ENCODE measurements at places on chromosomes 7 and 10.

- no peak for DNase-seq
Observed at GRCh38 chr10:126499744-126500143, 111.5 kb upstream of the ADAM12 start.

- DNase-seq = peak; percentile 4
Observed at GRCh38 chr10:42551582-42552187, 86.7 kb downstream of the ZNF33B start.

DNA sequence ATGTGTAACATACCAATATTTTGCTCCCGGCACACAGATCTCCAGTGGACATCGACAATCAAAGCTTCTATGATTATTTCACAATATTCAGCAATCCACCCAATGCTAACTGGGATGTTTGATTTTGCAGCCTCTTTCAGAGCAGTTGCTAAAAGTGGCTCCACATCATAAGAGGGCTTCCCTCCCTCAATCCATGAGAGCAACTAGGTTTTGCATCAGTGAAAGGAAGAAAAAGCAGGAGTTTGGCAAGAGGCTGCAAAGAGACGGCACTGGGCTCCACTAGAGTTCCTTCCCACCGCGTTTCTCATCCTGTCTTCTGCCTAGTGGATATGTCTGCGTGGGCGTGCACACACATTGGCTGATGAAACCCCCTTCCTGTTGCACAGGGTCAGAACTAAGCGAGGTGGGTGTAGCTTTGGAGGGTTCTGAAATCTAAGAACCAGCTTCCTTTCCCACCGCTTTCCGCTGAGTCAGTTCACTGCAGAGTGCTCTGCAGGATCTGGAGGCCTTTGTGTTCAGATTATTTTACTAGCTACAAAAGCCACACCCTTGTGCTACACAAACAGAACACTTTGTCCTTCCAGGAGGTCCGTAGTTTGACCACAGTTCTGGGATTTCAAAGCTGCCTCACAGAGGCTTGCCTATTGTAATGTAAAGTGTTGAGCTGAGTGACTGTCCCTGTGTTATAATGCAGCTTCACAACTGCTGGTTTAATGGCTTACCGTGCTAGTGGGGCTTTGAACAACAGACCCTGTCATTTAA lies 28.1 kb downstream of the ARL4A start:
- DNase-seq = peak; percentile 45

DNA sequence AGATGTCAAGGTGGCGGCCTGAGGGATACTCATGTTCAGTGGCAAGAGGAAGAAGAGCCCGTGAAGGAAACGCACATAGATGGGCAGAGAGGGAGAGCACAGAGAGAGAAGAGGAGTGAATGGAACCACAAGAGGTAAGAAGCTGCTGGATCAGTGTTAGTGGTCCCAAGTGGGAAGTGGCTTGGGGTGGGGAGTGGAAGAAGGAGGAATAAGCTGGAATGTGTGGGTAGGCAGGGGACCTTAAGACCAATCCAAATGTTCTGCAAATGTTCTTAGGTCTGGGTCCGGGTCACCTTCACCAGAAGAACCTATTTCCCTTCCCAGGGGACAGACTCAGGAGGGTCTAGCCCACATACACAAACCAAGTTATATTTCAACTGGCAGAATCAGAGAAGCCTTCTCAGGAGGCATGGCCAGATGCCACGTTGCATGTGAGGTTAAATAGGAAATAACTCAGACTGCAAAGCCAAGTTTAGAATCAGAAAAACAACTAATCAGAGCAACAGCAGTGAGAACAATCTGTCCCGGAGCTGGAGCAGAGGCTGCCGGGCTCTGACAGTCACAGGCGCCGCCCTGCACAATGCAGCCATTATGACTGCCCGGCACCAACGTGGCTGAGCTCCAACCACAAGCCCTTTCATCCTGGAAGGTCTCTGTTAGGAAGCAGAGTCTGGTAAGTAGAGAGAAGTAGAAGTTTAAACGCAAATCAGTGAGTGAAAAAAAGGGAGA lies 78.6 kb upstream of the ARMC3 start:
- peak; percentile 14 for DNase-seq

GRCh38 chr7:80410081-80410480 lies 101.8 kb downstream of the GNAT3 start:
- no peak for DNase-seq

DNA sequence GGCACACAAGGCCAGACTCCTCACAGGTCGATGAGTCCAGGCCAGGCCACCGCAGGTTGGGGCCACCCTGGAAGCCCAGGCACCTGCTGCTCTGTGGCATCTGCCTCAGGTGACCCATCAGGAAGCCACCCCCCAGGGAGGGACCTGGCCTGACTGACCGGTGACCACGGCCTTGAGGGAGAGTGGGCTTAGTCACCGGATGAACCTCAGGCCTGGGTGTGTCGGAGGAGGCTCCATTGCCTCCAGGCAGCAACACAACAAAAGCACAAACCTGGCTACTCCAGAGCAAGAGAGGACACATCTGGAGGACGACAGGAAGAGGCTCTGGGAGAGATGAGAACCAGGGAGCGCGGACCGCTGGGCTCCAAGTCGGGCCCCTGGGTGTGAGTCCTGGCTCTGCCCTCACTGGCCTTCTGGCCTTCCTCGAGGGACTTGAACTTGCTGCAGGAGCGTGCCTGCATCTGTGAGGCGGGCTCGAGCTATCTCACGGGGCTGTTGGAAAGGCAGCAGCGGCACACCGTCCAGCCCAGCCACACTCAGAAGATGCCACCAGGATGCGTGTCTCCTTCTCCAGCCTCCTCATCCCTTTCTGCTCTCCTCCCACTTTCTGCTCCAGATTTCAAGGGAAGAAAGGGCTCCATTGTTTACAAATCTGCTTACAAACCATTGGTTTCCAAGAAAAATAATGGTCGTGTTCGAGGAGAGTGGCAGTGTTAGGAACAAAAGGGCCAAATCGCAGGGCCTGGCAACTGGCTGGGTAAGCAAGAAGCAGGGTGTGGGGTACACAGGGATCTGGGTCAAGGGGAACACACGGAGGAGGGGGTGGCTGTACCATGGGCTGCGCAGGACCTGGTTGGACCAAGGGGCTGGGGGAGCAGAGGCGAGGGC lies 152.9 kb downstream of the ADAM12 start:
- DNase-seq = no peak

GRCh38 chr10:8332730-8333111 lies 278.2 kb downstream of the GATA3 start:
- DNase-seq = no peak

Data from hepatic stellate cell (primary cell).